ENCODE measurements at places on chromosomes 12 and 14. TPM values are rescaled to one million over a fixed set of nuclear protein-coding genes. Genes with fewer than 3 reads are reported as not detected.

Gene ZBTB42
- polyA plus RNA-seq, result 2.3 TPM

Gene GALNT9
- 0.44 TPM for polyA plus RNA-seq

Gene A2M
- 164 TPM for polyA plus RNA-seq

Gene SPATS2
- 11.0 TPM for polyA plus RNA-seq

Gene HCAR1
- 0.30 TPM for polyA plus RNA-seq

Gene CMKLR1
- polyA plus RNA-seq, result 4.6 TPM

Gene LRRC74A
- polyA plus RNA-seq, result not detected

Gene MYH7
- polyA plus RNA-seq, result 0.11 TPM

Gene COL2A1
- polyA plus RNA-seq, result 0.07 TPM

Gene ETFRF1
- polyA plus RNA-seq, result 29.9 TPM

Gene FLRT2
- polyA plus RNA-seq, result 15.3 TPM

Gene INTS13
- polyA plus RNA-seq, result 67.9 TPM

Gene PTPRQ
- 0.27 TPM for polyA plus RNA-seq

Gene AEBP2
- polyA plus RNA-seq, result 20.8 TPM

Gene KRT72
- polyA plus RNA-seq, result not detected

Gene PRKD1
- polyA plus RNA-seq, result 7.7 TPM

Gene NOXRED1
- 0.57 TPM for polyA plus RNA-seq

Gene CCDC177
- polyA plus RNA-seq, result 0.07 TPM

Gene TSPAN19
- 0.40 TPM for polyA plus RNA-seq

Gene SLC24A4
- polyA plus RNA-seq, result 0.09 TPM

Gene NUBPL
- 16.0 TPM for polyA plus RNA-seq

- no peak for DNase-seq
Observed at GRCh38 chr14:37369425-37369824, 171.7 kb downstream of the MIPOL1 start.

GRCh38 chr12:51926718-51927117, 19.4 kb downstream of the ACVRL1 start:
- peak; percentile 79 for DNase-seq

GRCh38 chr14:81478446-81478845, 55.2 kb downstream of the SEL1L start:
- no peak for DNase-seq

GRCh38 chr12:106174876-106175275, 36.1 kb upstream of the NUAK1 start:
- no peak for DNase-seq

- no peak for DNase-seq
Observed at GRCh38 chr12:67035121-67035520, 234.0 kb upstream of the CAND1 start.

DNA sequence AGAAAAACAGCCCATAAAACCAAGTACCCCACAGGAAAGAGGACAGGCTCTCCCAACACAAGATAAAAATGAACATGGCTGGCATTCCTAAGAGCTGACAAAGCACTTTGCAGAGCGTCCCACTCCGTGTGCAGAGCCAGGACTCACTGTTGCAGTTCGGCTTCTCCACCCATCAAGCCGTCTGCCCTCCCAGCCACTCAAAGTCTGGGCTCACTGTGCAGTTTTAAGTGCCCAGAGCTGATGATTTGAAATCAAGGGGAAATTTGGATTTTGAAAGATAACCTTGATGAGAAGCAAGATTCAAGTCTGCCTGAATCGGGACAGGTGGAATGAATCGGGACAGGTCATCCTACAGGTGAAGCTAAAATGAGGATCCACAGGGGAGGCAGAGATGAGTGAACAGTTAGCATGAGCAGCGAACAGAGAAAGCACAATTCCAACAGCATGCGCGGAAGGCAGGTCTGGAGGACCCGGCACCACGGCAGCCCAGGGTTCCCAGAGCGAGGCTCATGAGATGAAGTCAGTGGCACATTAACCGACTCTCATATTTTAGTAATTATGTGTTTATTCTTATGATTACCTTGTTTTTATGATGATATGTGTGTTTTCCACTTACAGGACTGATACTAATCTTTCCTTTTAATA, 39.8 kb upstream of the GPR68 start:
- DNase-seq, result no peak

GRCh38 chr12:106311139-106311538, 8.6 kb downstream of the TCP11L2 start:
- no peak for DNase-seq

- DNase-seq, result no peak
Observed at GRCh38 chr14:77344377-77344996, 23.7 kb downstream of the GSTZ1 start.

DNA sequence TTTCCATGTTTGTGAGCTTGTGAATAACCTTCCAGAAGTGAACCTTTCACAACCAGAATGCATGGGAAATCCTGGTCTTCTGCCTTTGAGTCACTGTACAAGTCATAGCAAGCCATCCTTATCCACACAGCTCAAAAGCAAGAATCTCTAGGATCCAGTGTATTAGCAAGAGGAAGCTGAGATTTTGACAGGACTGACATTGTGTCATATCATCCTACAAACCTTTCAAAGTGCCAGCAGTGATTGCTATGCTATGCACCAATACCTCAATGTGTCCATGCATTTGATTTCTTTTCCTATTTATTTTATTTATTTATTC, 13.5 kb upstream of the NRDE2 start:
- DNase-seq, result no peak

DNA sequence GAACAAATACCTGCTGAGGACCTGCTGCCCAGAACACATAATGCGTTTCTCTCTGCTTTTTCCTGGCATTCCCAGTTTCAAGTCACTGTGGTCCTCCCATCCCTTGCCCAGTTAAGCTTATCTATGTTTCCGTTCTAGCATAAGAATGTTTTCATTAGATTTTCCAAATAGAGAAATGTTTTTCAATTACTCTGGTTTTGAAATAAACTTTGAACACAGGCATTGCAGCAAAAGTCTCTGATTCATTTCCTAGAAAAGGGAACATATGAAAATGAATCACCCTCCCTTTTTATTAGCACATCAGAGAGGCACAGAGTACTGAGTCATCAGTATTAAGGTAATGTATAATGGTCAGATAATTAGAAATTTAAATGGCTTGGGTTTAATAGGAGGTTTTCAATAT, 201.1 kb upstream of the TMEM260 start:
- DNase-seq, result no peak

- DNase-seq, result peak; percentile 65
Observed at GRCh38 chr14:69684461-69685217, 73.2 kb downstream of the SUSD6 start.

DNA sequence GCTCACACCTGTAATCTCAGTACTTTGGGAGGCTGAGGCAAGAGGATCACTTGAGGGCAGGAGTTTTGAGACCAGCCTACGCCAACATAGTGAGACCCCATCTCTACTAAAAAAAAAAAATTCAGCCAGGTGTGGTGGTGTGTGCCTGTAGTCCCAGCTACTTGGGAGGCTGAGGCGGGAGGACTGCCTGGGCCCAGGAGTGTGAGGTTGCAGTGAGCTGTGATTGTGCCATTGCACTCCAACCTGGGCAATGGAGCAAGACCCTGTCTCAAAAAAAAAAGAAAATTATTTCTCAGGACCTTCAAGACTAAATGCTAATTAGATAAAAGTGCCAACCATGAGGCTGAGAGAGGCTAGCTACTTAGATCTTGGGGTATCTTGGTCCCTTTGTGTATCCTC, 23.5 kb downstream of the OTUB2 start:
- DNase-seq, result no peak

DNA sequence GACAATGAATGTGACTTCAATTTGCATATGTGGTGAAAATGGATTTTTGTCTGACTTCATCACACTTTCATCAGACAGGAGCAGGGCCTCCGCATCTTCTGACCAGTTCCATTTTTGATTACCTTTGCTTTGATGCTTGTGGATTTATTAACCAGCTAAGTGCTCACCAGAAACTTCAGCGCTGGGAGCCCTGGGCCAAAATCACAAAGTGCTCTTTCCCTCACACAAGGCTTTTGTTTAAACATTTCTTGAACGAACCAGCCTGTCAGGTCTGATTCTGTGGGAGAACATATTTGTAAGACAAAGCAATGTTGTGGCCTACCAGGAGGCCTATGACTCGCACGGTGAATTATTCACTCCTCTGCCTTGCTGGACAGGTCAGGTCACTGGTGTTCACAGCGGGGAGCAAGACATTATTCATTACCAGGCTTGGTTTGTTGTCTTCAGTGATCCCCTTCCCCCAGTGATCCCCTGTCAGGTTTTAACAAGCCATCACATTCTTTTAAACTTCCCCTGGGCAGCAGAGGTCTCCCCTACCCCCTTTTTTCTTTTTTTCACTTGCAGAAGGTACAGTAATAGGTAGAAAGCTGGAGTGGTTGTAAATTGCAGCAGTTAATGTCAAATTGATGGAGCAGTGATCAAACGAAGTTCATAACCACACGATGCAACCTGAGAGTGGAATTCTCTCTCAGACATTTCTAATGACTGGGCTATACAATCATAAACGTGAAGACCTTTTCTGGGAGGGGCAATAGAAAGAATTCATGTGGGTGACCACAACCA, 167.5 kb upstream of the PRICKLE1 start:
- no peak for DNase-seq

DNA sequence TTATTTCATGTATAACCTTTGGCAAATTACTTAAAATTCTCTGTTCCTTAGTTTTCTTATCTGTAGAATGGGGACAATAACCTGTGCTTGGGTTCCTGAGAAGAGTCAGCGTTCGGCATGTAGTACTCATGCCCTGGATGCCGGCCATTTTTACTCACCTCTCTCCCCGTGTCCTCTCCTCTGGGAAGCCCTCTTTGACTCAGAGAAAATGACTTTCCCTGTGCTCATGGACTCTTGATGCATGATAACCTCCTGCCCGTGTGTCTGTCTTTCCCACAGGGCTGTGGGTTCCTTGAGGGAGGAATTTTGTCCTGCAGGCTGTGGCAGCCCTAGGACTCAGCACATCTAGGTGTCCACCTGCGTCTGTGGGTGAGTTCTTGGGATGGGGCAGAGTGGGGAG, 5.8 kb upstream of the C1RL start:
- no peak for DNase-seq

- no peak for DNase-seq
Observed at GRCh38 chr12:54287261-54288157, 7.0 kb downstream of the HNRNPA1 start.

GRCh38 chr14:100553471-100553870, 33.7 kb downstream of the BEGAIN start:
- DNase-seq, result no peak

DNA sequence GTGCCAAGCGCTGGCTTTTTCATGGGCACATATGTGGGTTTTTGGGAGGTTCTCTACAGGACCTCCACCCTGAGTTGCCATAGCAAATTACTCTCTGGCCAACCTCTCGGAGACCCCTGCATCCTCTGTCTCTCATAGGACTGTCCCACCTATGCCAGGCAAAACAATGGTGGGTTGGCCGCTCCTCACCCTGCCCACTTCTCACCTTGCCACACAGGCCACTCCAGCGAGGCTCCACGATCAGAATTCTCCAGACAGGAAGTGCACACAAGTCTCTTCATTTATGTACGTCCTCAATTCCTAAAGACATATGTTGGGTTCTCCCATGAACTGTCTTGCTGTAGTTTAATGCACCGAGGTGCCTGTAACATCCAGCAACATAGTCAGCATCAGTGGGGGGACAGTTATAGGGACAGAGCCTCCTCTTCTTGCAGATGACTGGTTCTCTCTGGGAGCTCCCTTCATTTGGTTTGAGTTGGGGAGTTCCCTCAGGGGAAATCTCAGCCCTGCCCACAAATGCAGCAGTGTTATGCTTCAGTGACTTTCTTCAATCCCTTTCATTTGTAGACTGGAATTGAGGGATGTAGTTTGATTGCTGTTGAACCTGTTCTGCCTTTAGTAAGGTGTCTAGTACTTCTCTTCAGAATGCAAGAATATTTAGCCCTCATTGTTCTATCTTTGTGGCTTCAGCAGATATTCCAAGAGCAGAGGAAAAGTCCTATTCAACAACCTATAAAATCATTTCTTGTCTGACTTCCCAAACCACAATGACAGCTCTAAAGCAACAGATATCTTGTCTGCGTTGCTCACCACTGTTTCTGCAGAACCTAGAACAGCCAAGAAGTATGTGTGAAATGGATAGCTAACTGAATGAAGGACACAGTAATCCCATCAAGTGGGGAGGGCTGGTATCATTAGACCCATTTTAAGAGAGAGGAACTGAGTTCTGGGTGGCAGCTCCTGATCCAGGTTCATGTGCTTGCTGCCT, 2.8 kb upstream of the LTBP2 start:
- no peak for DNase-seq

GRCh38 chr12:46674800-46675199, 151.0 kb downstream of the SLC38A4 start:
- no peak for DNase-seq

DNA sequence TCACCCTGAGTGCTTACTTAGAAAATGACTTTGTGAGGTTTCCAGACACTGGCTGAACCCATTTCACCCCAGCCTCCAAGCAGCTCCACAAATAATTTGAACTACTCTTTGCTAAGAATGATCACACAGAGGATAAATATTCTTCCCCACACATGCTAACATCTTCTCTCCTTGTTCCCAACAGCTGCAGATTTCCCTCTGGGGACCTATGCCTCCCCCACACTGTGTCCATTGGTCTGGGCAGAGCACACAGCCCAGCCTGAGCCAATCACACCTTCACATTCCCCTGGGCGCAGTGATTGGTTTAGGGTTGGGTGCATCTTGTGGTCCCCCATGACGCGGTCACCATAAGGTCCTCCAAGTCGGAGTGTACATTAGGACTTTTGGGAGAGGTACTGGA, 6.9 kb downstream of the SDR9C7 start:
- DNase-seq, result no peak

GRCh38 chr14:35247777-35248475, 44.3 kb upstream of the PSMA6 start:
- no peak for DNase-seq

- DNase-seq, result peak; percentile 44
Observed at GRCh38 chr14:96135285-96135684, 69.4 kb upstream of the BDKRB2 start.

GRCh38 chr12:47004634-47005033, 74.8 kb upstream of the PCED1B start:
- DNase-seq, result no peak

- DNase-seq, result no peak
Observed at GRCh38 chr12:4212845-4213244, 60.7 kb upstream of the CCND2 start.

GRCh38 chr12:4450551-4451112, 5.0 kb upstream of the FGF6 start:
- no peak for DNase-seq

GRCh38 chr14:48792376-48793024, 793.7 kb downstream of the RPS29 start:
- no peak for DNase-seq

- DNase-seq, result no peak
Observed at GRCh38 chr12:131933387-131933786, 4.3 kb downstream of the PUS1 start.

GRCh38 chr14:63174760-63175191, 29.5 kb upstream of the RHOJ start:
- DNase-seq, result peak; percentile 2

GRCh38 chr14:25097120-25097519, 47.2 kb upstream of the STXBP6 start:
- no peak for DNase-seq

GRCh38 chr14:81450100-81450531, 50.0 kb upstream of the STON2 start:
- DNase-seq, result no peak
